Activated naive CD4-positive, alpha-beta T cell treated with Interleukin-2 at 50 U/mL for 16 hours (primary cell): ENCODE measurements at places on chromosomes 7 and 10.

DNA sequence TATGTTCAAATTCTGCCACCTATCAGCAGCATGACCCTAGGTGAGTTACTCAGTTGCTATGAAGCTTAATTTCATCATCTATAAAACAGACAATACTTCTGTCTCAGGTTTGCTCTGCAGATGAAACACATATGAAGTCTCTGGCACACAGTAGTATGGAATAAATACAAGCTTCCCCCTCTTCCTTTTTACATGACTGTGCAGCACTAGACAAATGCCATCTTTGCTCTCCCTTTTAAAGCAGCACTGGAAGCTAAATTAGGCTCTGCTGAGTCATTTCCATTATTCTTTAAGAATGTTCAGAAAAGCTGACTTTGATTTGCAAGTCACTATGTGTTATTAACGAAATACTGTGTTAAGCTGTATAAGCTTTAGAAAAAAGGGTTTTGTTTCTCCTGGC is 40.7 kb upstream of the ANAPC16 start:
- DNase-seq = no peak

DNA sequence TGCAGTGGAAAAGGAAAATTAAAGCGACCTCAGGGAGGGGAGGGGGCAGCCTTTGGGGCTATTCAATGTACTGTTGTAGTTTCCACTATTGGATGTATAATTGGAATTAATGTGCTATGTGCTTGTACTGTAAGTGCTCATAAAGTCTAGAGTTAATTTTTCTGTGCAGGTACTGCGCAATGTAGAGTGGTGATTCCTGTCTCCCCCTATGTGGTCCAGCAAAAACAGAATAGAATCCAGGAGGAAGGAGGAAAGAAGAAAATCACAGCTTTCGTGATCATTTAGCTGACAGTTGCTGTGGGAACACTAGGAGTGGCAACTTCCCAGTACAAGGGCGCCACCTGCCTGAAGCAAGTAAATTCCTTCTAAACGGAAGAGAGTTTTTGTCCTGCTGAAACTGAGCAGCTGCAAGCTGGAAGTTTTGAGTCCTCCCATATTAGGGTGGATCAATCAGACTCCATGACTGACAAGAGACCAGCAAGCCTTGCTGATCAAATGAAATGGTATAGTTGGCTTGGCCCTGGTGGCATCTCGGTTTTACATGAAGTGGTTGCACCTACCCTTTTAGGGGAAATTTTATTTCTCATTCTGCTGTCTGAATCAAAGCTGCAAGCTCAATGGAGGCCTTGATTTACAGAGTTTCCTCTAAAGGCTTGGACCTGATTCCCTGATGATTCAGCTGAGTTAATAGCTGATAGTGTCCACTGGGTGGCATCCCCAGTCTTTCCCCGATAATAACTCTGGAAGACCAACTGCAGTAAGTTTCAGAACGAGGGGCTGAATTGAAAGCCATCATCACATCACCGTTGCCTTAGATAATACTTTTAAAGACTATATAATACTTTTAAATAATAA is 299.8 kb downstream of the HGF start:
- DNase-seq = no peak

GRCh38 chr10:109963439-109963838 is 40.1 kb upstream of the XPNPEP1 start:
- DNase-seq = no peak

GRCh38 chr7:30986331-30986730 is 22.6 kb downstream of the GHRHR start:
- no peak for DNase-seq

DNA sequence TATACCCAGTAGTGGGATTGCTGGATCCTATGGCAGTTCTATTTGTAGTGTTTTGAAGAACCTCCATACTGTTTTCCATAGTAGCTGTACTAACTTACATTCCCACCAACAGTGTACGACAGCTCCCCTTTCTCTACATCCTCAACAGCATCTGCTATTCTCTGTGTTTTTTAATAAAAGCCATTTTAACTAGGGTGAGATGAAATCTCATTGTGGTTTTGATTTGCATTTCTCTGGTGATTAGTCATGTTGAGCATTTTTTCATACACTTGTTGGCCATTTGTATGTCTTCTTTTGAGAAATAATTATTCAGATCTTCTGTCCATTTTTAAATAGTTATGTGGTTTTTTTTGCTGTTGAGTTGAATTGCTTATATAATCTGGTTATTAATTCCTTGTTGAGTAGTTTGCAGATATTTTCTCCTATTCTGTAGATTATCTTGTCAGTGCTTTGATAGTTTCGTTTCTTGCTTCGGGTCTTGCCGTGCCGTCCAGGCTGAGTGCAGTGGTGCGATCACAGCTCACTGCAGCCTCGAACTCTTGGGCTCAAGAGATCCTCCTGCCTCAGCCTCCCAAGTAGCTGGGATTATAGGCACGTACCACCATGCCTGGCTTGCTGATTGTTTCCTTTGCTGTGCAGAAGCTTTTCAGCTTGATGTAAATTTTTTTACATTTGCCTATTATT is 12.0 kb downstream of the MTG1 start:
- DNase-seq = no peak

- DNase-seq = no peak
These were observed 17.8 kb downstream of the ASB4 start for GRCh38 chr7:95503271-95504131.

DNA sequence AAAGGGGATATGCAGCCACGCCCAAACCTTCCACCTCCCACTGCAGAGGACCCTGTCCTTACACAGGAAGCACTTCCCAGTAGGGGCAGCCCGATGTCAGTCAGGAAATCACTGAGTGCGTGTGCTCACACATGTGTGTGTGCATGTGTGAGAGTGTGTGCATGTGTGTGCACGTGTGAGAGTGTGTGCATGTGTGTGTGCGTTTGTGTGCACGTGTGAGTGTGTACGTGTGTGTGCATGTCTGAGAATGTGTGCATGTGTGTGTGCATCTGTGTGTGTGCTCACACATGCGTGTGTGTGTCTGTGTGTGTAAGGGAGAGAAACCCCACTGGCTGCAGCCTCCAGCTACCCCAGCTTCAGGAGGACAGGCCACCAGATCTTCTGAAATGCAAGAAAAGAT is 229.3 kb downstream of the KCNMA1 start:
- DNase-seq = no peak

DNA sequence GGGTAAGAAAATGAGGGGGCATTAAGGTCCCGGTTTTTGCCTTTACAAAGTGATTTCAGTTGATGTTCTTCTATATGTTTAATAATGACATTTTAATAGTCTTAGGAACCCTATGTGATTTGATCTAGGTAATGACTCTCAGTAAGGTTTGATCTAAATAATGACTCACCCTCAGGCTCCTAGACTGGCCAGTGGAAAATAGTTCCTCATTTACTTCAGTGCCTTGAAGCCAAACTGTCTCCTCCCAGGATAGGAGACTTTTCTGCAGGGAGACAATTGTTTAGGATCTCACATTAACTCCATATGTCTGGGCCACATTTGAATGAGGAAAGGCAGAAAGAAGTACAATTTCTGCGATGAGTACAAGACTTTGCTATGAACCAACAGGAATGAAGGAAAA is 1331.9 kb downstream of the XPNPEP1 start:
- no peak for DNase-seq

- DNase-seq = no peak
These were observed 28.9 kb upstream of the CREB3L2 start for GRCh38 chr7:138030679-138031351.

DNA sequence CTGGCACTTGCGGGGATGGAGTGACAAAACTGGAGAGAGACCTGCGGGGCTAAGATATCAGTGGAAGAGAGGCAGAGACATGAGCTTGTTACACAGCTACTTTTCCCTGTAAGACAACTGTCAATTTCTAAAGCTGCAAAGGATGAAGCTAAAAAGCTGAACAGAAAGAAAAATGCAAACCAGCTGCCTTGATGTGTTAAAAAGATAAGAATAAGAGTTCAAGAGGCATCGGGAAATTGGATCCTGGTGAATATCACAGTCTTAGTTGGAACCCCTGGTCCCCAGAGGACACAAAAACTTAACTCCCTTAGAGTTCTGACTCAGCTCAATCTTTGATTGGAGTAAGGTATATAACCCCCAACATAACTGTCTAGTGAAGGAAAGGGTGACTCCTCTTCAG is 38.8 kb downstream of the VPS41 start:
- DNase-seq = no peak

GRCh38 chr10:17115683-17116082 is 13.9 kb downstream of the CUBN start:
- DNase-seq = no peak
